Central memory CD8-positive, alpha-beta T cell (primary cell): ENCODE measurements at places on chromosomes 7 and 10.

- DNase-seq = no peak
Measured at GRCh38 chr7:33766405-33766804, 138.9 kb upstream of the BMPER start.

- DNase-seq = no peak
Measured at GRCh38 chr10:83978681-83979383, 160.5 kb upstream of the GHITM start.

- DNase-seq = no peak
Measured at GRCh38 chr10:68897336-68897741, 3.8 kb upstream of the DDX50 start.

DNA sequence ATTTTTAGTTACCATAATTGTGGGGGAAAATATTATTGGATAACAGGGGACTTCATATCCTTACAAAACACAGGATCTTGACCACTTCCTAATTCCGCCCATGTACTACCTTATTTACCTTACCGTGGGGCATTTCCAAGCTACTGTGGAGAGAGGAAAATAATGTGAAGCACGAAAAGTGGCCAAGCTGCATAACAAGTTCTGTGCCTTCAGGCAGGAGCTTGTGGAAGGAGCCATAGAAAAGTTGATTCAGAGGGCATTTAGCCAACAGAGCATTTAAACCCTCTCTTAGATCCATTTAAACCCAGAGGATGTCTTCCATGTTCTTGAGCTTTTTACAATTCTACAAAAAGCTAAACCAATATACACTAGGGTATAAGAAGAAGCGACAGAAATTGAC lies 41.6 kb downstream of the DNAJB9 start:
- DNase-seq = no peak

GRCh38 chr7:101081432-101081831 lies 3.8 kb upstream of the TRIM56 start:
- no peak for DNase-seq

DNA sequence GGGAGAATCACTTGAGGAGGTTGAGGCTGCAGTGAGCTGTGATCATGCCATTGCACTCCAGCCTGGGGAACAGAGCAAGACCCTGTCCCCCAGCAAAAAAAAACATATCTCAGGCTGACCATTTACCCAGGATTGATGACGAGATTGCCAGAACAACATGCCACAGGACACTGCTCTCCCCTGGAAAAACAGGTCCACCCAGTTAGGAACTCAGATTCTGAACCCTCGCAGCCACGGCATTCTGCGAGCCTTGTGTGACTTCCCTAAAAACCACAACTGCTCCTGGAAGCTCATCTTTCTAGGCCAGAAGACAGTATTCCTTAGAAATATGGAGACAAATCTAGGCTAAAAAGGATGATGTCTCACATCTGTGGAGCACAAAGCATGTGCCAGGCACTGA lies 42.1 kb upstream of the SH2B2 start:
- DNase-seq = no peak

DNA sequence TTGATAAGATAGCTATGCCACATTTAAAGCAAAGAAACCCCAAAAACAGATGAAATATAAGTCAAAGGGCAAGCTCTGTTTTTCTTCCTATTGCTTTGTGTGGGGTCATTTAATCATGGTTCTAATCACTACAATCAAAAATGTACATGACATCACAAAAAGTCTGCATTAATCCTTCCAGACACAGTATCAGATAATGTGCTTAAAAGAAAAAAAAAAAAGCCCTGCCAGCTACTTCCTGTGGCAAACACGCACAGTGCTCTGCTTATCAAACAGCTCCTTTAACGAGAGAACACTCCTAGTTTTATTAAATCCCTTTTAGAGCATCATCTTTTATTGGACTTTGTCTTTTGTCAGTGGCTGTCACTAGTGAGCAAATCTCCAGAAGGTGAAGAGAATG lies 1005.8 kb downstream of the GATA3 start:
- no peak for DNase-seq

- no peak for DNase-seq
Measured at GRCh38 chr7:140866926-140867325, 57.8 kb downstream of the BRAF start.

- DNase-seq = no peak
Measured at GRCh38 chr10:101040061-101040460, 9.0 kb downstream of the SFXN3 start.

GRCh38 chr7:142030848-142031247 lies 35.2 kb downstream of the MGAM start:
- DNase-seq = no peak

DNA sequence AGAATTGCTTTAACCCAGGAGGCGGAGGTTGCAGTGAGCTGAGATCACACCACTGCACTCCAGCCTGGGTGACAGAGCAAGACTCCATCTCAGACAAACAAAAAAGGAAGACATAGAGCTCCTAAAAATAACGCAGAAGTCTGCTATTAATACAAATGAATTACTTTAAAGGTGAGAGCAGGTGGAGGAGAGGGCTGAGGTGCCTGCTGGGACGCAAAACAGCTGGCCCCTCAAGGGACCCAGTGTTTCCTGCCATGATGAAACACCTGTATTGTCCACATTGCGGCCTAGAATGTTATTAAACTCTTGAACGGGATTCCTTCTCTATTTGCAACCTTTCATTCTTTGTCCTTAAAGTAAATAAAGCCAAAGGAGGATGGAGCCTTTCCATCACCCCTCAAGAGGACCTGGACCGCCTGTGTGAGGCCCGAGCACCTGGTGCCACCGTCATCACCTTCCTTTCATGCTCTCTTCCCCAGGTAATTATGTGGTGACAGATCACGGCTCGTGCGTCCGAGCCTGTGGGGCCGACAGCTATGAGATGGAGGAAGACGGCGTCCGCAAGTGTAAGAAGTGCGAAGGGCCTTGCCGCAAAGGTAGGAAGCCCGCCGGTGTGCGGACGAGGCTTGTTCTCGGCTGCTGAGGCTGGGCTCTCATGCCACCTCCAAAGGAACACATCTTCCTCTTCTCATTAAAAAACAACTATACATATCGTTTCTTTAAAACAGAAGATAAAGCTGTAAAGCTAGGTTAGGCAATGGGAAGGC lies 136.7 kb downstream of the EGFR start:
- DNase-seq = no peak

GRCh38 chr7:98212532-98213041 lies 1.3 kb downstream of the BHLHA15 start:
- DNase-seq = no peak

DNA sequence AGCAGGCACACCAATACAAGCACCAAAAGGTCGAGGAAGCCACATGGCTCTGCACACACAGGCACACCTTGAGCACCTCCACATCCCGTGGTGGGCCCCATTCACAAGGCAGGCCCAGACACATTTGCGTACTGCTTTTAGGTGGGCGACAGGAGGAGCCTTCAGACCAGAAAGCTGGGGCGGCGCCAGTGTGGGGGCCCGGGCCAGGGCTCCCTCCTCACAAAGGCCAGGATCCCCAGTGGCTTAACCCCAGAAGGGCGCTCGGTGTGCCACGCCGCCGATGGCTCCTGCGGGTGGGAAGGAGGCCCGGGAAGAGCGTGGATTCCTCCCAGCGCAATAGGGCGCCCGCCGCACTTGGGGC lies 2.8 kb upstream of the SMARCD3 start:
- no peak for DNase-seq

GRCh38 chr7:156104501-156105336 lies 292.5 kb upstream of the SHH start:
- DNase-seq = no peak

GRCh38 chr10:123149568-123150270 lies 1.8 kb downstream of the HMX2 start:
- DNase-seq = no peak

GRCh38 chr7:70014472-70015177 lies 416.4 kb downstream of the AUTS2 start:
- DNase-seq = no peak

- no peak for DNase-seq
Measured at GRCh38 chr10:71263376-71263775, 51.0 kb downstream of the UNC5B start.

GRCh38 chr7:3307435-3307834 lies 6.4 kb downstream of the SDK1 start:
- no peak for DNase-seq

- no peak for DNase-seq
Measured at GRCh38 chr7:83985821-83986220, 208.8 kb downstream of the SEMA3A start.

- DNase-seq = no peak
Measured at GRCh38 chr7:22660732-22661131, 66.3 kb upstream of the IL6 start.

DNA sequence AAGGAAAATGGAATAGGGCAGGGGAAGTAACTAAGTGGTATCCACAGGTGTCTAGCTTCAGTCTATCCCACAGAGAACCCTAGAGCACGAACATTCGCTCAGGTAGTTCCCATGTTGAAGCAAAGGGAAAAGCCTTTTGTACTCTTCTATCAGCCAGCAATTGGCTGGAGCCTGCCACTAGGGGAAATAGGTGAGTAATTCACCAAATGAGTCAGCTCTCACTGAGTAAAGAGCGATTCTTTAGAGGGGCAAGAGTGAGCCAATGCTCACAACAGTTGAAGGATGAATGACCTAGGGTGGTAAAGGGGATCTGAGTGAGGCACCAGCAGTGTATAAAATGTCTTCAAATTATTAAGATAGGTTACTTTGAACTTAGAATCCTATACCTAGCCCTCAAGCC lies 94.1 kb upstream of the ZNF800 start:
- no peak for DNase-seq

DNA sequence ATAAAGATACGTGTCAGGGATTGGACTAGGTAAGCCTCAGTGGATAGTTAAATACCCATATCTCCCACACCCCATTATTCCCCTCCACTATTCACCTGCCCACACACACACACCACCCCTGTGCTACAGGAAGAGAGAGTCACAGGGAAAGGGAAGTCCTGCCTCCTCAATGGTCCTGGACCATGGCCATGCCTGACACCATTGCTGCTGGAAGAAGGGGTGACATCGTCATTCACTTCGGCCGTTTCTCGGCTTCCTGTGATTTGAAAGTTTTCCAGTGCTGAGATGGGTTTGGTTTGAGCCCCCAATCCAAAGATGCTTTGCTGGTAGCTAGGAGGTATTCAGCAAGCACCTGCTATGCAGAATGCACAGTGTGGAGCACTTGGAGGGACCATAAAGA lies 18.5 kb downstream of the PRKAG2 start:
- no peak for DNase-seq

- no peak for DNase-seq
Measured at GRCh38 chr10:89494575-89494974, 40.8 kb downstream of the SLC16A12 start.

DNA sequence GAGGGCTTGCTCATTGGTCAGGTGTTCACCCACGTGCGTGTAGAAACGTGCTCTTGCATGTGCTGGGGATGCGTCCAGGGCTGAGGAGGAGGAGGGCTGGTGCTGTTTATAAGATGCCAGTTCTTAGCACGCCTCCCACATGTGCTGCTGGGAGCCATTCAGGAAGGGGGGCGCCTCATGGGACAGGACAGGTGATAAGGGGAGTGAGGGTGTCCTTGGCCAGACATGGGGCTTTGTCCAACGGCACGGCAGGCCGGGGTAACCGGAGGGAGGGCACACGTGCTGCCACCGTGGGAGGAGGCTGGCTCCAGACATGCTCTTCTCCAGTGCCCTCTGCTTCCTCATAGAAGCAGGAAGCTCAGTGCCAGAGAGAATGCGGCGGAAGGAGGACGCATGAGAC lies 150.0 kb downstream of the ZMYND11 start:
- DNase-seq = no peak
